Fibroblast of villous mesenchyme (primary cell): ENCODE measurements at places on chromosomes 3 and 15. TPM values are rescaled to one million over a fixed set of nuclear protein-coding genes. Genes with fewer than 3 reads are reported as not detected.

ARNT2 gene
- 20.0 and 20.7 TPM in 2 replicates for total RNA-seq

EHD4 gene
- total RNA-seq: 18.0 and 19.0 TPM in 2 replicates

INO80 gene
- total RNA-seq: 21.6 and 29.8 TPM in 2 replicates

FAM174B gene
- total RNA-seq: 0.97 and 3.9 TPM in 2 replicates
